Cardiac ventricle fibroblast (primary cell): ENCODE measurements at places on chromosomes 1 and 21. TPM values are rescaled to one million over a fixed set of nuclear protein-coding genes. Genes with fewer than 3 reads are reported as not detected.

ZNF326 gene
- total RNA-seq: 5.5 and 7.8 TPM in 2 replicates

MR1 gene
- 20.7 and 23.2 TPM in 2 replicates for total RNA-seq

OR2L3 gene
- not detected in 2 replicates for total RNA-seq

VANGL2 gene
- 0.20 and 1.6 TPM in 2 replicates for total RNA-seq

PM20D1 gene
- total RNA-seq: not detected in 2 replicates

PAQR6 gene
- total RNA-seq: 0.37 TPM in 1 of 2 replicates, not detected in the other

NBPF6 gene
- total RNA-seq: not detected in 2 replicates

ADCY10 gene
- total RNA-seq: 0.06 TPM in 1 of 2 replicates, not detected in the other

CLCA4 gene
- total RNA-seq: not detected in 2 replicates

S100A8 gene
- total RNA-seq: not detected in 2 replicates

GLMN gene
- 6.1 TPM in 2 replicates for total RNA-seq

ARHGEF16 gene
- not detected in 2 replicates for total RNA-seq

GBP7 gene
- not detected in 2 replicates for total RNA-seq

FCRLB gene
- total RNA-seq: 1.4 and 3.0 TPM in 2 replicates

DUSP23 gene
- 120 and 140 TPM in 2 replicates for total RNA-seq

PLEKHN1 gene
- 0.24 and 0.50 TPM in 2 replicates for total RNA-seq

CELA2B gene
- not detected in 2 replicates for total RNA-seq

P3H1 gene
- total RNA-seq: 127 and 140 TPM in 2 replicates

SWT1 gene
- 3.1 and 4.3 TPM in 2 replicates for total RNA-seq

CD52 gene
- not detected in 2 replicates for total RNA-seq

KANK4 gene
- total RNA-seq: not detected in 2 replicates

CFAP107 gene
- total RNA-seq: not detected in 2 replicates

TNFAIP8L2 gene
- total RNA-seq: 0.19 TPM in 1 of 2 replicates, not detected in the other

MYCL gene
- total RNA-seq: not detected in 2 replicates

NEGR1 gene
- 5.6 and 6.4 TPM in 2 replicates for total RNA-seq

TDRD10 gene
- 0.37 and 0.49 TPM in 2 replicates for total RNA-seq

OR2T12 gene
- not detected in 2 replicates for total RNA-seq

ERG gene
- total RNA-seq: 1.1 and 1.3 TPM in 2 replicates

CD244 gene
- not detected in 2 replicates for total RNA-seq

CASZ1 gene
- 0.31 TPM in 1 of 2 replicates, not detected in the other for total RNA-seq

ATP5PO gene
- total RNA-seq: 154 and 185 TPM in 2 replicates

CRYBG2 gene
- not detected in 2 replicates for total RNA-seq

OR14A2 gene
- not detected in 2 replicates for total RNA-seq

SYPL2 gene
- 0.29 and 1.00 TPM in 2 replicates for total RNA-seq

DIO1 gene
- total RNA-seq: not detected in 2 replicates

PROK1 gene
- total RNA-seq: not detected in 2 replicates

ARHGAP29 gene
- total RNA-seq: 40.2 and 45.8 TPM in 2 replicates

ECM1 gene
- 38.7 and 48.1 TPM in 2 replicates for total RNA-seq

IQCC gene
- total RNA-seq: 0.59 and 0.87 TPM in 2 replicates

IGSF9 gene
- not detected in 2 replicates for total RNA-seq

ZNF496 gene
- 24.3 and 37.9 TPM in 2 replicates for total RNA-seq

KISS1 gene
- total RNA-seq: not detected in 2 replicates

VCAM1 gene
- 15.0 and 18.8 TPM in 2 replicates for total RNA-seq

OR2L13 gene
- total RNA-seq: not detected in 2 replicates

FCGR3A gene
- not detected in 2 replicates for total RNA-seq

ATP1A2 gene
- 1.4 and 1.8 TPM in 2 replicates for total RNA-seq

TNFSF4 gene
- total RNA-seq: 0.37 and 2.0 TPM in 2 replicates

NCAM2 gene
- total RNA-seq: 2.4 and 3.1 TPM in 2 replicates

PDZK1 gene
- 0.10 TPM in 1 of 2 replicates, not detected in the other for total RNA-seq

GCSAML gene
- not detected in 2 replicates for total RNA-seq

CYP2J2 gene
- 0.10 and 0.37 TPM in 2 replicates for total RNA-seq

ARHGEF11 gene
- 21.5 and 36.5 TPM in 2 replicates for total RNA-seq

S100A7A gene
- not detected in 2 replicates for total RNA-seq

NID1 gene
- total RNA-seq: 675 and 721 TPM in 2 replicates

NBPF9 gene
- total RNA-seq: 7.9 and 8.7 TPM in 2 replicates

OR2T2 gene
- not detected in 2 replicates for total RNA-seq
